GM23248 (cell line): ENCODE measurements at places on chromosomes 7 and 10.
A peak's percentile ranks its signal among the peaks of the same experiment; 100 is the strongest.

DNA sequence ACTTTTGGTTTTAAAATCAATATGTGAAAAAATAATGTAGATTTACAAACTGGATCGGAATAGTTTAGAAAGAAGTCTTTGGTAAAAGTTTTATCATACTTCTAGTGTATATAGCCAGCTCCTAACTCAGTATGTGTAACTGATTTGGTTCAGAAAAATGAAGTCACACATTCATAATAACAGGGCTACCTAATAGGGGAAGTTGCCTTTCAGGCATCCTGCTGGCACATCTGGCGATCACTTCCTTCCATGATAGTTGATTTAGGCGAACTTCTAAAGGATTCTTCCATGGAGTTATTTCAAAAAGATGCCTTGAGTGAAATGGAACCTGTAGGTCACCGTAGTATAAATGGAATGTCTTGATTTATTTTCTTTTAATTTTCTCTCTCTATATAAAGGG is 69.1 kb downstream of the SHH start:
- no peak for DNase-seq

DNA sequence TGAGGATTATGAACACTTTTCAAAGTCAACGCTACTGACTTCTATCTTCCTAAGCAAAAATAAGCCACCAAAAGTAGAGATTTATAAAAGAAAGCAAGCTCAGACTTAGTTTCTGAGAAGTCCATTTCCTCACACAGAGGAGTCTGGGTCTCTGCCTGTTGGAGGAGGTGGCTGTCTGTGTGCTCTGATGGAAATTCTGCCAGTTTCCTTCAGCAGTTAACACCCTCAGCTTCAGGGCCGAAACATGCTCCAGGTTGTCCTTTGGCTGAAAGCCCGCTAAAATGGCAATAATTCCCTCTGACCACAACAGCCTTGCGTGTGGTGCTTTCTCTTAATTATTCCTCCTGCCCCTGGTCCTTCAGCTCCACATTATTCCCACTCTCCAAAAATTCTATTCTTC is 127.8 kb upstream of the LAMB4 start:
- no peak for DNase-seq

- no peak for DNase-seq
Measured at GRCh38 chr7:152152267-152152666, 126.8 kb downstream of the GALNT11 start.

GRCh38 chr7:86964973-86965726 is 94.3 kb downstream of the ELAPOR2 start:
- no peak for DNase-seq

GRCh38 chr7:44853391-44853790 is 5.5 kb upstream of the H2AZ2 start:
- DNase-seq: peak; percentile 31

DNA sequence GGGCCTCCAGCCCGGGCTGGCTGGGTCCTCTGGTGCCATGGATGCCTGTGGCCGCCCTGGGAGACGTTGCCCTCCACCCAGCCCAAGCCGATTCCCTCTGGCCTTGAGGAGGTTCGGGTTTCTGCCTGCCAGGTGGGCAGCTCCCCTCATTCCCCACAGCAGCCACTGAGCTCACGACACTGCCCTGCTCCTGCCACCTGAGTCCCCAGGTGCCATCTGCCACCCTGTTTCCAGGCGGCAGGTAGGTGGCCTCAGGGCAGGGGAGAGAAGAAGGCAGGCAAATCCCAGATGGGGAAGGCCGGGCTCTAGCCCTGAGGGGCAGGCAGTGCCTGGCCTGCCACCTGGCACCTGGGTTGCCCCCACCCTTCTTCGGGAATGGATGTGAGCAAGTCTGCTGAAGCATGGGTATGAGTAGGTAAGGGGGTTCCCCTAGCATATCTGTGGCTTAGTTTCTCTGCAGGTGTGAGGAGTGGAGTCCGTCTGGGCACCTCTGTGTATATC is 92.2 kb upstream of the PPIF start:
- no peak for DNase-seq

GRCh38 chr7:96388620-96389383 is 66.9 kb upstream of the SLC25A13 start:
- peak; percentile 89 for DNase-seq

DNA sequence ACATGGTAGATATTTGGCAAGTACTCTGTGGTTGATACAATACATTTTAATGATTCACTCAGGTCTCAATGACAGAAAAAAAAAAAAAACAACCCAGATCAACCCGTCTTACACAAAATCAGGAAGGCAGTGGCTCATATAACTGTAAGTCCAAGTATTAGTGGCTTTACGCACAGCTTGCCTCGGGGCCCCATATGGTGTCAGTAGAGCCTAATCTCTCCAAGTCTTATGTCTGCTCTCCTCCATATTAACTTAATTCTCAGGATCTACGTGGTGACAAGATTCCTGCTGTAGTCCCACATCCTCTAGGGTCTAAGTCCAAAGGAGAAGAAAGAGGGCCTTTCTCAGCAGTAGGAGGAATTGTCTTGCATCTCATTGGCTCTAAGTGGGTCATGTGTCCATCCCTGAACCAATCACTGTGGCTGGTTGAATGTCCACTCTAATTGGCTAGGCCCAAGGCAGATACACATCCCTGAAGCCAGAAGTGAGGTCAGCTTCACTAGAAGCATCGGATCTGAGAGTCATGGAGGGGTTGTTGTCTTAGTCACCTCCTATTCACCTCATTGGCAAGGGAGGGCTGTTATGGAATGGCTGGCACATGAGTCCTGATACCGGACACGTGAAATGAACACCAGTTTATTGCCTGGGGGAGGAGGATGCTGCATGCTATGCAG is 20.5 kb upstream of the PLPP4 start:
- peak; percentile 59 for DNase-seq

DNA sequence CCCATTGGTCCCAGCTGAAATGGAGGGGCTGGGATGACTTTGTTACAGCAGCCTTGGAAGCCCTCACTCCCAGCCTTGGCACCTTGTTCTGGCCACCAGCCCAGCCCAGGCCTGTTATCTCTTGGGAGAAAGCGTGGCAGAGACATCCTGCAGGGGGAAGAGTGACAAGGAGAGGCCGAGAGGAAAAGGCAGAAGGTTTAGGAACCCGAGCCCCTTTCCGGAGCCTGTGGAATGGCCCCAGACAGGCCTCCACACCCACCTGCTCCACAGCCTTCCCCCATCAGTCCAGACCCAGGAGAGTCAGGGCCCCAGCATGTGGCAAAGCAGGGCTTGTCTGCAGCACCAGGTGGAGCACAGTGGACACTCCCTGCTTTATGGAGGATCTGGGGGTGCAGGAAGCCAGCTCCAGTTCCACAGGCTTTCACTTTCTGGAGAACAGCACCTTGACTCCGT is 24.1 kb upstream of the TRIM8 start:
- no peak for DNase-seq

- DNase-seq: no peak
Measured at GRCh38 chr10:62000037-62000603, 98.6 kb downstream of the ARID5B start.

DNA sequence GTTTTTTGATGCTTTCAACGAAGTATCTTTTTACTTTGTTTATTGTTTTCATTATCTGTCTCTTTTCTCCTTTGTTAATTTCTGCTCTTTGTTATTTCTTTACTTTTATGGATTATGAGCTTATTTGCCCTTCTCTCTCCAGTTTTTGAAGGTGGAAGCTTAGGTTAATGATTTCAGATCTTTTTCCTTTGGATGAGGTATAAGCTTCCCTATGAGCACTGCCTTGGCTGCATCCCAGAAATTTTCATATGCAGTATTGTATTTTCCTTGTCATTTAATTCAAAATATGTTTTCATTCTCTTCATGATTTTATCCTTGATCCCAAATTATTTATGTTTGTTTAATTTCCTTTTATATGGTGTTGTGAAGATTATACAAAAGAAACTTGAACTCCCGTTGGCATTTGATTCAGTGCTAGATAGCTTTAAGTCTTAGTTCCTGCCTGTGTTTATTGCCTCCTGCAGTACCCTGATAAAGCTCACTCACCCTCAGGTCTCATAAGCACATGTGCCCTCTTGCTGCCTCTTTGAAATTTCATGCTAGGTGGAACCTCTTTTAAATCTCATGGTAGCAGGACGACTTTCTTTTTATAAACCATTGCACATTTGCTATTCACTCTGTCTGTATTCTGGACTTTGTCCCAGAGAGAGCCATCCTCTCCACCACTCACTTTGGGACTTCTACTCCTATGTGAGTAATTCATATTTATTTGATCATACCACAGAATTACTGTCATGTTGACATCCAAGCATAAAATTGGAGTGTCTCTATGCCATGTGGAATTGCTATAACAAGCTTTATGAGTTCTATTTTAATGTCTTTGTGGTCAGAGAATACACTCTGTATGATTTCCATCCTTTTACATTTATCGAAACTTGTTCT is 23.0 kb upstream of the CEP41 start:
- no peak for DNase-seq

GRCh38 chr10:99709480-99710229 is 22.3 kb downstream of the COX15 start:
- DNase-seq: peak; percentile 73

DNA sequence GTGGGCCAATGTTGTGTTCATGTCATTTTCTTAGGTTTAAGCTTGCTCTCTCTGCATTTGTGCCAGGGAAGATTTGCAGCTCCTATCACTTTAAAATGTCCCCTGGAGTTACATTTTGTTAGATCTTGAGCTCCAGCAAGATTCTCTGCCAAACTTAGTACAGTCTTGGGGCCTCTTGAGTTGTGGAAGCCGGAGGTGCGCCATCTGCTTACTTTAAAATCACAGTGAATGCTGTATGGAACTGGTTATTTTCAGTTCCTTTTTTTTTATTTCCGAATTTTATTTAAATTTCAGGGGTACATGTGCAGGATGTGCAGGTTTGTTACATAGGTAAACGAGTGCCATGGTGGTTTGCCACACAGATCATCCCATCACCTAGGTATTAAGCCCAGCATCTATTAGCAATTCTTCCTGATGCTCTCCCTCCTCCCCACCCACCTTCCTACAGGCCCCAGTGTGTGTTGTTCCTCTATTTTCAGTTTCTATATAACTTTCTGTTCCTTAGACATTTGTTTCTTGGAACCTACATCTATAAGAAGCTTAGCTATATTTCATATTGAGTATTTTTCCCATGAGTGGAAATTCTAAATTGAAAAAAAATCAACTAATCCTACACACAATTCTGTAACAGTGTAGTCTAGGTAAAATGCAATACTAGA is 114.4 kb upstream of the CREB5 start:
- DNase-seq: no peak

GRCh38 chr7:84700563-84701370 is 486.1 kb downstream of the SEMA3D start:
- DNase-seq: peak; percentile 18

GRCh38 chr7:56291-56913 is 136.0 kb upstream of the FAM20C start:
- no peak for DNase-seq
